ENCODE measurements at places on chromosomes 12 and 14.

- no peak for DNase-seq
These were observed 250.2 kb downstream of the DACT1 start for GRCh38 chr14:58887931-58888330.

DNA sequence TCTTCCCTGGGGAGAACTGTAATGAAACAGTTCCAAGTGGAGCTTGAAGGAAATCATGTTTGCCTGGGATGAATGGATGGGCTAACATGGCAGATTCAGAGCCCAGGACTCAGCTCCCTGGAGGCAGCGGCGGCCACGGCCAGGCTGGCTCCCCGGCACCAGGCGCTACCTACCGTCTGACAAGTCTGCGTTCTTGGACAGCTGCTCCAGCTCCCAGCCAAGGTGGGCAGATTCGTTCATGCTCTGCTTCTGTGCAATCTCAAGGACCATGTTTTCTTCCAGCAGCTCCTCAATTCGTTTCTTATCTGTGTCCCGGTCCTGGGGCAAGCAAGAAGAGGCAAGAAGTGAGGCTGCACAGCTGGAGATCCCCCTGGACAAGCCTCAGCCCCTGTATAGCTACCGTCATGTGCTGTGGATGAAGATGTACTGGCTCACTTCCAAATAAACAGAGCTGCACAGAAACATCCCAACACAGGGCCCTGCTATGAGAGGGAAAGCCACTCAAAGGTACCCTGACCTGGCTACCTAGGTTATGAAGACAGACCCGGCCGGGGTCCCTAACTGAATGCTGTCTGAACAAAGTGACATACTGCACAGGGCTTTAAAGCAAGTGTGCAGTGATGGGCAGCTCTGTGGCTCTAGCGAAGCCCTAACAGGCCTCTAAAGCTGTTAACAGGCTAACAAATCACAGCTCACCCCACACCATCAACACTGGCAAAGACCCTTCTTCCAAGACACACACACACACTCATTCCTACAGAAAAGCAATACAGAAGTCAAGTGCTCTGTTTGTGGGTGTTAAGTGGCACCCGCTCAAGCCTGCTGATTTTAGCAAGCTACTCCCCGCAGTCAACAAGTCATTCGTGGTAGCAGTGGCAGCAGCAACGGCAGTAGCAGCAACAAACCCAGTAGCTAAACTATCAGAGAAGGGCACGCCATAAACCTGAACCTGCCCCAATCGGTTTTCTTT is 80.4 kb upstream of the GPR68 start:
- no peak for DNase-seq

- no peak for DNase-seq
These were observed 406 bp downstream of the TMEM263 start for GRCh38 chr12:106956048-106956578.

GRCh38 chr14:81341370-81341769 is 58.8 kb downstream of the STON2 start:
- DNase-seq: no peak

- no peak for DNase-seq
These were observed 24.2 kb downstream of the FLRT2 start for GRCh38 chr14:85554106-85554505.

- no peak for DNase-seq
These were observed 23.9 kb downstream of the NCKAP1L start for GRCh38 chr12:54521293-54522060.

GRCh38 chr12:58367041-58367440 is 425.7 kb downstream of the ATP23 start:
- no peak for DNase-seq

- no peak for DNase-seq
These were observed 44.2 kb upstream of the FBXO21 start for GRCh38 chr12:117234441-117234840.

DNA sequence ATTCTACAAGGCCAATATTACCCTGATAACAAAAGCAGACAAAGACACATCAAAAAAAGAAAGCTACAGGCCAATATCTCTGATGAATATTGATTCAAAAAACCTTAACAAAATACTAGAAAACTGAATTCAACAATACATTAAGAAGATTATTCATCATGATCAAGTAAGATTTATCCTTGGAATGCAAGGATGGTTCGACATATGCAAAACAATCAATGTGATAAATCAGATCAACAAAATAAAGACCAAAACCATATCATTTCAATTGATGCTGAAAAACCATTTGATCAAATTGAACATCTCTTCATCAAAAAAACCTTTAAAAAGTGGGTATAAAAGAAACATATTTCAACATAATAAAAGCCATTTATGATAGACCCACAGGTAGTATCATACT is 117.3 kb downstream of the CPNE8 start:
- no peak for DNase-seq

DNA sequence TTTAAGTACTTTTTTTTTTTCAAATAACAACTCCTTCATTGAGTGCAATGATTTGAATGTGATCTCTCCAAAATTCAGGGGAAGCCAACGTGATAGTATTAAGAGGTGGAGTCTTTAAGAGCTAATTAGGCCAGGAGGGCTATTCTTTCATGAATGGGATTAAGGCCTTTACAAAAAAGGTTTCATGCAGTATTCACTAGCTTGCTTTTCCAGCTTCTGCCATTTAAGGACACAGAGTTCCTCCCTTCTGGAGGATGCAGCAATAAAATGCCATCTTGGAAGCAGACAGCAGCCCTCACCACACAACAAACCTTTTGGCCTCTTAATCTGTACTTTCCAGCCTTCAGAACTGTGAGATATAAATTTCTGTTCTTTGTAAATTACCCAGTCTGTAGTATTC is 586.8 kb upstream of the LMO3 start:
- no peak for DNase-seq

- no peak for DNase-seq
These were observed 46.9 kb downstream of the ACTN1 start for GRCh38 chr14:68932231-68932630.

DNA sequence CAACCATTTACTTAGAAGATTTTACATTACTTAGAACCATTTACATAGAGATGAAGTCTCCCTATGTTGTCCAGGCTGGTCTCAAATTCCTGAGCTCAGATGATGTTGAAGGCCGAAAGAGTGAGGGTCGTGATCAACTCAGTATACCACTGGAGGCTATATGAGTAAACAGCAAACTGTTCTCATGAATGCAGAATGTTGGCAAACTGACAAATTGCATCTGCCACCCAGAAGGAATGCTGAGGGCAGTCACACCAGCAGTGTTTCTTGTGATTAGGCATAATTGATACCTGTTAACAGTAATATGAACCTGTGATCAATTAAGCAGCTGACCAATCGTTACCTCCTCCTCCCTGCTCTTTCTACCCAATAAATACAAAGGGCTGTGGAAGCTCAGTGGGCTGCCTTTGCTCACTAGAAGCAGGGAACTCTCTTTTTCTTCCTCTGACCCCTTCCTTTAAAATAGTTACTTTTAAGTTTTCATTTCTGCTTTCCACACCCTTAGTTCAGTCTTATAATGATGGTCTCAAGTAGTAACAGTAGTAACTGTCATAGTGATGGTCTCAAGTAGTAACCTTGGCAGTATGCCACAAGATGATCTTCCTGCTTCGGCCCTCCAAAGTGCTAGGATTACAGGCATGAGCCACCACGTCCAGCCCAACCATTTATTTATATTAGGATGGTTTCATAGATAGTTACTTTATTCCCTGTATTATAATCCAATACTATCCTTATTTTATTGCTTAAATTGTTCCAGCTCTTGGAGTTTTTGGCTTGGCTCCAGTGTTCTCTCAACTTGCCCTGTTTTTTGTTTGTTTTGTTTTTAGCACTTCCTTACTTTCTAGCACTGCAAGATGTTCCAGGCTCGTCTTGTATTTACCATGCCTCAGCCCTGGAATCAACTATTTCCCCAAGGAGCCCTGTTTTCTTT is 25.8 kb downstream of the LIMA1 start:
- no peak for DNase-seq

GRCh38 chr14:24706351-24706750 is 72.4 kb upstream of the GZMB start:
- no peak for DNase-seq

GRCh38 chr12:43100231-43100630 is 451.8 kb downstream of the ADAMTS20 start:
- DNase-seq: no peak

- no peak for DNase-seq
These were observed 5.9 kb upstream of the CLEC4E start for GRCh38 chr12:8546591-8546990.

GRCh38 chr12:6699259-6699988 is 1.2 kb downstream of the PIANP start:
- no peak for DNase-seq

GRCh38 chr12:128807161-128807724 is 16.5 kb downstream of the SLC15A4 start:
- no peak for DNase-seq

GRCh38 chr12:9667403-9668160 is 1.9 kb upstream of the CLEC2D start:
- no peak for DNase-seq

DNA sequence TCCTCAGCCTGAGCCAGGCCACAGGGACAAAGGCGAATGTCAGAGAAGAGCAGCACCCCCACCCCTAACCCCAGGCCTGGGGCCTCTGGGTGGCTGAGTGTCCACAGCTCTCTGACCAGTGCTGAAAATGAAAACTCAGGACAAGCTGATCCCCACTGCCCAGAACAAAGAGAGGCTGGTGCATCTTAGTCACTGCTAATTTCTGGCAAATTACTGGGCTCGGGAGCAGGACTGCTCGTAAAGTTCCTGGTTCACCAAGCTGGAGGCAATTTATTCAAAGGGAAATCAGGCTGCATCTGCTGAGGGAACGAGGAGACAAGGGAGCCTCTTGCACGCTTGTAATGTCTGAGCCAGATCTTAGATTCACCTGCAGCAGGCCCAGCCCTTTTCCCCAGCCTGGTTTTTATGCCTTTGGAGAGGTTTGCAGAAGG is 43.2 kb downstream of the CALM1 start:
- DNase-seq: no peak

- DNase-seq: peak; percentile 18
These were observed 981 bp downstream of the SLC48A1 start for GRCh38 chr12:47773858-47774580.

DNA sequence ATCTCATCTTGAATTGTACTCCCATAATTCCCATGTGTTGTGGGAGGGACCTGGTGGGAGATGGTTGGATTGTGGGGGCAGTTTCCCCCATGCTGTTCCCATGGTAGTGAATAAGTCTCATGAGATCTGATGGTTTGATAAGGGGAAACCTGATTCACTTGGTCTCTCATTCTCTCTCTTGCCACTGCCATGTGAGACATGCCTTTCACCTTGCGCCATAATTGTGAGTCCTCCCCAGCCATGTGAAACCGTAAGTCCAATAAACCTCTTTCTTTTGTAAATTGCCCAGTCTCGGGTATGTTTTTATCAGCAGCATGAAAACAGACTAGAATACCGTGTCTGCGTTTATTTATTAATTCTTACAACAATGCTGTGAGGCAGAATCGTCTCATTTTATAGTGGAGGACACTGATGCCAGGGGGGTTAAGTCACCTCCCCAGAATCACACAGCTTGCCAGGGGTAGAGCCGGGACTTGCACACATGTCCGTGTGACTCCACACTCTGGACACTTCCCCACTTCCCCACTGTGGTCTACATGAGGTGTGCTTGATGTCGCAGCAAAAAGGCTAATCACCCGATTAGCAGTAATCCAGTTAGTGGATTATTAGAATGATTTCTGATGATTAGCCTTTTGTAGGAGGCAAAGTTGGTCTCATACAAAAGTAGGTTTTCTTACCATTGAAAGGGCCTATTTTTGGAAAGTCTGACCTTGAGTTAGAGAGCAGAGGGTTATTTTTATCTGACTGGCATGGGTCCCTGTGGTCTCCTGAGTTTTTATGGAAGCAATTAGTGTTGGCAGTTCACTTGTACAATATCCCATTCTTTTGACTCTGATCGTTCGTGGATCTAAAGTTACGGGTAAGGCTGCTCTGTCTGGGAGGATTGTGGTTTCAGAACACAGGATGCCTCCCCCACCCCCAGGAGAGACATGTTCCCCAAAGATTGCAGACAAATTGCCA is 47.4 kb upstream of the BCL7A start:
- DNase-seq: no peak

- DNase-seq: no peak
These were observed 1731.5 kb upstream of the FLRT2 start for GRCh38 chr14:83798421-83798820.

DNA sequence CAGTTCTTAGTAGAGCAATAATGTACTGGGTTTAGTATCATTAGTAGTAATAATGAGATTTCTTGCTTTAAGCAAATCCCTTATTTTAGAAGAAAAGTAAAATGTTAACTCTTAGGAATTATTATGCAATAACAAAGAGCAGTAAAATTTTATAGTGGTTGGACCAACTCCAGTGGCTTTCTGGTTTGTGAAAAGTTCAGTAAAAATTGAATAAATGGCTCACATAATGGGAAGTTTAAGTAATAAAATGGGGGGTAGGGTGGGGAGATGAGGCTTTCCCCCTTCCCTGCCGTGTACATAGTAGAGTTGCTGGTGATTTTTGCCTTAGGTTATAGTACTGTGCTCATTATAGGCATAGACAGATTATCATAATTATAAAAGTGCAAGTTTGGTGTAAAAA is 250.5 kb upstream of the ATP2B1 start:
- DNase-seq: no peak

GRCh38 chr12:18549598-18549997 is 188.2 kb downstream of the PLCZ1 start:
- DNase-seq: peak; percentile 12

DNA sequence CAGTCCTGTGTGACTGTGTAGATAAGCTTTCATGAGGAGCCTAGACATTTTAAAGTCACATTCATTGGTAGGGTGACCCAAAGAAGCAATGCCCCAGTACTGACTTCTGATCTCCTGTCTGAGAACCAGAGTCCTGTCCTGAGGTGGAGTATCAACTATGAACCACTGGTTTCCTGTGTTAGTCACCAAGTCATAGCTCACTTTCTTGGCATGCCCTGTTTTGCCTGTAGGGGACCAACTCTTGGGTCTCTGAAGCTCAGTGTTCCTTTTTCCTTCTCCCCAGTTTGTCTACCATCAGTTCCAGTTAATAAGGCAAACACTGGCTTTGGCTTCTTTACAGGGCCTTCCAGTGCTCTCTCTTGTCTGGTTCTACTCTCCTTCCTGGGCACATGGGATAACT is 97.4 kb downstream of the C12orf75 start:
- no peak for DNase-seq

GRCh38 chr14:66652525-66653106 is 144.7 kb downstream of the GPHN start:
- DNase-seq: no peak

GRCh38 chr12:16913832-16914490 is 308.0 kb upstream of the LMO3 start:
- no peak for DNase-seq

GRCh38 chr14:96239711-96240141 is 16.3 kb upstream of the BDKRB1 start:
- no peak for DNase-seq

DNA sequence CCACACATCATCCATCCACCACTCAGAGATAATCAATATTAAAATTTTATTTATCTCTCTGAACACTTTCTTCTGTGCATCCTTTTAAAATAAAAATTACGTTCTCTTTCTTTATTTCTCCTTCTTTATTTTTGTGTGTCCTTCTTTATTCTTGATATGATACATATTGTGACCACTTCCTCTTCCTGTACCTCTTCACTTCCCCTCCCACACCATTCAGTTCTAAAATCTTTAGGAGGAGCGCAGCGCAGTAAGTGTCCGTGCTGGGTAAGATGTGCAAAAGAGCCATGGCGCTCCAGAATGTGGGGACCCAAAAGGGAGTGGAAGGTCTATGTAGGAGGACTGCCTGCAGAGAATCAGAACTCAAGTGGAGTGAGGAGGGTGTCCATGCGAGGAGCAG is 256.7 kb downstream of the ITPR2 start:
- no peak for DNase-seq

- DNase-seq: peak; percentile 61
These were observed 231.9 kb downstream of the C12orf75 start for GRCh38 chr12:105562199-105562971.

- DNase-seq: no peak
These were observed 68.9 kb upstream of the SAV1 start for GRCh38 chr14:50736932-50737419.
